ENCODE measurements at places on chromosomes 13 and 19.

- DNase-seq, result no peak
These were observed 145.9 kb downstream of the NUFIP1 start for GRCh38 chr13:44843403-44843802.

GRCh38 chr13:33509642-33510229 lies 224.2 kb upstream of the STARD13 start:
- DNase-seq, result no peak

- DNase-seq, result no peak
These were observed 661 bp downstream of the PALM3 start for GRCh38 chr19:14061081-14061749.

DNA sequence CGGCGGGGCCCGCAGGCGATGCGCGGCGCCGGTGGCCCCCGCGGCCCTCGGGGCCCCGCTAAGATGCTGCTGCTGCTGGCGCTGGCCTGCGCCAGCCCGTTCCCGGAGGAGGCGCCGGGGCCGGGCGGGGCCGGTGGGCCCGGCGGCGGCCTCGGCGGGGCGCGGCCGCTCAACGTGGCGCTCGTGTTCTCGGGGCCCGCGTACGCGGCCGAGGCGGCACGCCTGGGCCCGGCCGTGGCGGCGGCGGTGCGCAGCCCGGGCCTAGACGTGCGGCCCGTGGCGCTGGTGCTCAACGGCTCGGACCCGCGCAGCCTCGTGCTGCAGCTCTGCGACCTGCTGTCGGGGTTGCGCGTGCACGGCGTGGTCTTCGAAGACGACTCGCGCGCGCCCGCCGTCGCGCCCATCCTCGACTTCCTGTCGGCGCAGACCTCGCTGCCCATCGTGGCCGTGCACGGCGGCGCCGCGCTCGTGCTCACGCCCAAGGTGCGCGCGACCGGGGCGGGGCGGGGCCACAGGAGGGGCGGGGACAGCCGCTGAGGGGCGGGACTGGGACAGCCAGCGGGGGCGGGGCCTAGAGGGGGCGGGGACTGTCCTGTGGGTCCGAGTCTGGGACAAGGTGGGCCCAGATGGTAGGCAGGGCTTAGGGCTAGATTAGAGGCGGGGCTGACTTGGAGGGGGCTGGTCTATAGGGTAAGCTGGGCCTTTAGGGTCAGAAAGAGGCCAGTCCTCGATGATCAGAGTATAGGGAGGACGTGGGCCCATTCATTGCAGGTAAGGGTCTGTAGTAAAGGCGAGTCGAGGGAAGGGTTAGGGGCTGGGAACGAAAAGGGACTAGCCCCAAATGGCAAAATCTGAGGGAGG lies 5.1 kb downstream of the GRIN2D start:
- DNase-seq, result peak; percentile 68

Measured in T-helper 22 cell (primary cell).